ENCODE measurements at places on chromosomes 1 and 21.

GRCh38 chr21:46557919-46558392, 46.9 kb downstream of the S100B start:
- DNase-seq: no peak

DNA sequence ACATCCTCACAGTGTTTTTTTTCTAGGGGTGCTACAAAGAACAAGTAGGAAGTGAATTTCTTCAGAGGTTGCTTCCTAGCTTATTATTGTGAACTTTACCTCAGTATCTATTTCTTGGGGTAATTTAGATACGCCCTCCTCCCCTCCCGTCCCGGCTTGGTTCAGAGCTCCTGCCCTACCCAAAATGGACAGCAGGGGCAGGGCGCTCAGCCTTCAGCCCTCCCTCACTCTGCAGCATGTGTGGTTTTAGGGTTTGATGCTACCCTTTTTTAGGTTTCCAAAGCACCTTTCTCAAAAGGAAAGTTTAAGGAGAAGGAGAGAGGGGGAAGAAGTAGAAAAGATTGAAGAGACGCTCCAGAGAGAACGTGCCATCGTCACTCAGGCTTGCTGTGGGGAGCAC, 16.9 kb upstream of the POGK start:
- DNase-seq: no peak

DNA sequence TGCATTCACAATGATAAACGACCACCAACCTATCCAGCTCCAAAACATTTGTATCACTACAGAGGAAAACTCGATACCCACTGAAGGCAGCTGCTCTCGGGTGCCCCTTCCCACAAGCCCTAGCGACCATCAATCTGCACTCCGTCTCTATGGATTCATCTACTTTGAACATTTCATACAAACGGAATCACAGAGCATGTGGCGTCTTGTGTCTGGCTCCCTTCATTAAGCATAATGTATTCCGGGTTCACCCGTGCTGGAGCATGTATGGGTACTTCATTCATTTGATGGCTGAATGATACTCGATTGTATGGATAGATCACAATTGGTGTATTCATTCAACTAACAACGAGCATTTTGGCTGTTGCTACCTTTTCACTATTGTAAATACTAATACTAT, 340.2 kb downstream of the SMYD3 start:
- no peak for DNase-seq

DNA sequence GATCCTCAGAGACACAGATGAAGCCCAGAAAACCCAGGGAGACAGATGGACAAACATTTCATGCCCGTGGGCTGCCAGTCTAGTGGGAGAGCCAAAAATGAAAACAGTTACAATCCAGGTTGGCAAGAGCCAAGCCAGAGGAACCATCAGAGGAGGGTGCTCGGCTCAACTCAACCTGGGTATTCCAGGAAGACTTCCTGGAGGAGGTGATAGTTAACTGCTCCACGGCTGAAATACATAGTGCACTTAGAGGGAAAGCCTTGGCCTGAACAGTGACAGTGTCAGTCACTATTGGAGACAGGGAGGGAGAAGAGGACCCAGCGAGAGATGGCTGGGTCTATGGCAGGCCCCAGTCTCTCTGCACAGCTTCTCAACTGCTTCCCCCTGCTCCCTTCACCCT, 1.9 kb downstream of the ARHGEF19 start:
- DNase-seq: no peak

GRCh38 chr1:52709016-52709415, 10.9 kb upstream of the COA7 start:
- no peak for DNase-seq

GRCh38 chr1:248703674-248704073, 1.1 kb upstream of the OR14I1 start:
- no peak for DNase-seq

- no peak for DNase-seq
These were observed 50.6 kb downstream of the WDR64 start for GRCh38 chr1:241702442-241703373.

DNA sequence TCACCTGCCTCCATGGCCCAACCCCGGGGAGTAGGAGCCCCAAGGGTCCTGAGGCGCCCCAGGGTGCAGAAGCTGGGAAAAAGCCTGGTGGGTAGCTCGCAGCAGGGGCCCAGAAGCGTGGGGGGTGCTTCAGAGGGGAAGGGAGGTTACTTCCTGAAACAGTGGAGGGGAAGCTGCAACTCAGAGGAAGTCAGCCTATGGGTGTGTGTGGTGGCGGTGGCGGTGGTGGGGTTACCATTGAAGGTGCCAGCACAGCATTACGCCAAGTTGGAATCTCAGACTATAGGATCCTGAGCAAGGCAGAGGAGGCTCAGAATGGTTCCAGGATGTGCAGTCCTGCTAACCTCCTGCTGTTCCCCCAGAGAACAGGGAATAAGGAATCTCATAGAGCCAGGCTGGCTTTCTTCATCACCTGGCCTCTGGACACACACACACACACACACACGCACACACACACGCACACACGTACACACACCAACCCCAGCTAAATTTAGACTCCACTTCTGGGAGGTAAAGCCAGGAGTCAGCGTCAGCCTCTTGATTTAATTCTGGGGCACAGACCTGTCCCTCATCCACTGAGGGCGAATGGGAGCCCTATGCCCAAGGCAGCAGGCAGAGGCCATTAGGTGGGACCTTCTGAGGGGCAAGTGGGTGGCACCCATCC, 1.3 kb downstream of the DENND4B start:
- DNase-seq: no peak

- no peak for DNase-seq
These were observed 104.9 kb downstream of the BCAR3 start for GRCh38 chr1:93576746-93577145.

- DNase-seq: no peak
These were observed 25.5 kb downstream of the RGS7 start for GRCh38 chr1:241331328-241332036.
